ENCODE measurements at places on chromosomes 7 and 10. TPM values are rescaled to one million over a fixed set of nuclear protein-coding genes. Genes with fewer than 3 reads are reported as not detected.

PIK3AP1 gene
- total RNA-seq, result 7.6 TPM

- DNase-seq, result no peak
These were observed 6.8 kb downstream of the MINPP1 start for GRCh38 chr10:87511526-87511925.

VSTM2A gene
- total RNA-seq, result not detected

GRCh38 chr10:114703377-114704107 lies 45.5 kb upstream of the ABLIM1 start:
- no peak for DNase-seq

DNA sequence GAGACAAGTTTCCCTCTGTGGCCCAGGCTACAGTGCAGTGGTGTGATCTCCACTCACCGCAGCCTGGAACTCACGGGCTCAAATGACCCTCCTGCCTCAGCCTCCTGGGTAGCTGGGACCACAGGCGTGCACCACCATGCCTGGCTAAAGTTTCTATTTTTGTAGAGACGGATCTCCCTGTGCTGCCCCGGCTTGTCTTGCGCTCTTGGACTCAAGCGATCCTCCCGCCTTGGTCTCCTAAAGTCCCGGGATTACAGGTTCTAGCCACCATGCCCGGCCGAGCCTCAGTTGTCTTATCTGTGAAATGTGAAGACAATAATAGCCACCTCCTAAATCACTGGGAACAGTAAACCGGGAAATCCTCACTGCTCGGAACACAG lies 88.1 kb downstream of the FOXL3 start:
- peak; percentile 45 for DNase-seq

DNA sequence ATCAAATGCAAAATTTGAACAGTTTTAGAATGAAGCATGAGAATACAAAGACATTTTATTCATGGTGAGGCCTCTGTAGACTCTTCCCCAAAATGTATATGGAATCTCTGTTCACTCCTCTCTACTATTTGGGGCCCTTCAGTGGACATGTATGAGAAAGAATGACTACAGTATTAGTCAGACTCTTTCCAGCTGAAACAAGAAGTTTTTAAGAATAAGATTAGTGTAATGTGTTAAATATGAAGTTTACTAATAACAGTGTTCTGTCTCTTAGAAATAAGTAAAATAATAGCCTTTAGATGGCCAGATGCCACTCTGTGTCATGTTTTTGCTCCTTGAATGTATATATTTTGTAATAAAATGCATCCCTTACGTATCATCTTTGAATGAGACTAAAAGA lies 585.6 kb downstream of the SUGCT start:
- no peak for DNase-seq

SDK1 gene
- 2.3 TPM for total RNA-seq

DNA sequence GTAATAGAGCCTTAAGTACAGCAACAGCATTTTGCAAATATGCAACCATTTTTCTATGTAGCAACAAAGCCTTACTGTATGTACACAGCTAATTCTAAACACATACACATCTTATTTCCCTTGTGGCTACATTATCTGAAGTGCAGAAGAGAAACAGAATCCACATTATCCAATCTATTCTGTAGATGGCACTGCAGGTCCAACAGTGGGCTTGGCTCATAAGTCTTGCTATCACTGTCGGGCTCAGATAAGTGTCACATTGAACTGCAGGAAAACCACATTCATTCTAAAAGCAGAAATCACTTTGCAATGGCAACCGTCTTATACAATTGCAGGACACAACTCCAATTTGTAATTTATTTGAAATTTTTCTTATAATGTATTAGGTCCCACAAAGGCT lies 109.8 kb upstream of the NOBOX start:
- DNase-seq, result no peak

DNA sequence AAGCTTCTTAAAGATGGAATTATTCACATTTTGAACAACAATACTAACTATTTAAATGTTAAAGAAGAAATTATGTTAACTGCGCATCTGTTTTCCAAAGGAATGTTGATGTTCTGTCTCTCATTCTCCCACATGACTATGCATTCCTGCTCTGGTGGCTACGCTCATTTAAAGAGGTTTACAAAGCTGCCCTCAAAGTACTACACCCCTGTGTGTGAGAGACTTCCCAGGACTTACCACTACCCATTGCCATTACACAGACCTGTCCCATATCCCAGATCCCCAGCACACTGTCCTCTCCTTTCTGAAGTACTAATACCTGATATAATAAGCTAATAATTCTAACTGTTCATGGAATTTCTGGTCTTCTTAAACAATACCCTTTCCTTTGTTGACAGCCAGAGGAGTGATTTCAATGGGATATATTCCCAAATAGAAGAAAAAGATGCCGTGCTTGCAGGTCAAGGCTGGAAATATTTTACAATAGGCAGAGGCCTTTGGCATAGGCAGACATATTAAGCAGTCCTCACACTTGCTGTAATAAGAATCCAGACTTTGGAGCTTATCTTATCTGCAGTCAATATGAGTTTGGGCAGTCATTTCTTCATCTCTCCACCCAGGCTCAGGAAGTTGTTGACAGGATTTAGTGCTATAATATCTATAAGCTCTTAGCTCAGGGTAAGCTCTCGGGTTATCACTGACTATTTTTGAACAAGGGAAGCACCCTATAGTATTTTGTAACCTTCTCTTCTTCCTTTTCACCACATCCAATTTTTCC lies 12.2 kb downstream of the LIPF start:
- no peak for DNase-seq

DNA sequence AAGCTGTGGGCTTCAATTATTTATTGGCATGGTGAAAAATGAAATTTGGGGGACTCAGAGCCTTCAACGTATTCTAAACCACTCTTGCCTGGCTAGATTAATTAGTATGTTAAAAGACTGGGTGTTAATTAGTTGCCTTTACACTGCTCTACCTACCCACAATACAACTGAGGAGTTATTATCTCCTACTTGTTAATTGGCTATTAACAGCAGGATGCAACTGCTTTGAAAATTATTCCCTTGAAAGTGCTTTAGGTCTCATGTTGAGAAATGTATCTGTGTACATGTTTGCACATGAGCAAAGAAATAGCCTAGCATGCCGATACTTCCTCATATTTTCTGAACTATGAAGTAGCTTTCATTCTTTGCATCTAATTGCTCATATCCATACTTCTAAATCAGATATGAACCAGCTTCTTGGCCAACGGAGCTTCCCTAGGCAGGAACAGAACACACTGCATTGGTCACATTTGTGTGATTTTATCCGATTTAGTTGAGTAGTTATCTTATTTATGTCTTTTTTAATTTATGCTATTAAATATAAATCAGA lies 155.8 kb downstream of the GPAM start:
- DNase-seq, result no peak

CLEC5A gene
- total RNA-seq, result 0.41 TPM

LEP gene
- total RNA-seq, result 2.7 TPM

DNA sequence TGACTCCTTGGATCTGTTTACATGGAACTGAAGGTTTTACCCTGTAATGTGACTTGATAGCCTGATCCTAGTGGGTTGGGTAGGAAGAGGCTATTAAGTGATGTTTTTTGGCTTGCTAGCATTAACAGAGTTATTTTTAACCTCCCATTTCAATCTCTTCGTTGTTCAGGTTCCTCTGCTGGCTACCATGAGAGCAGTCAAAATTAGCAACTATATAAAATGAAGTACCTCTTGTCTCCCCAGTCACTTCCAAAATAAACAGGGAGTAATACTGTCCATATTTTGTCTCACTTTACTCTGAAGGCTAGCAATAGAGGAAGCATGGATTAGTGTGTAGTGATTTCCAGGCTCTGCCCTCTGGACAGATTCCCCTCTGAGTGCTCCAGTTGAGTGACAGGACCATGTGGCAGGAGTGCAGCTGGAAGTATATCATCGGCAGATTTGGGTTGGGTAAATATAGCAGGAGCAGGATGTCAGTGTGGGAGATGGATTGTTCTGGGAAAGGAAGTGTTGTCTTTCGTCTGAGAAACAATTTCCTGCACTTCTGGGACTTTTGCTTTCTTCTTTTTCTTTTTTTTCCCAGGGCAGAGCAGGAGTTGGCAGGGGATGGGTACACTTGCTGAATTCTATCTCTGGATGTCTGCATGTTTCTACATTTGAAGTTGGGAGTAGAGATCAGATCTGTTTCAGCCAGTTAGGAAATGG lies 35.2 kb downstream of the GBF1 start:
- DNase-seq, result no peak

SEMA4G gene
- 1.5 TPM for total RNA-seq

GRCh38 chr7:52726493-52726892 lies 308.9 kb upstream of the POM121L12 start:
- DNase-seq, result no peak

- no peak for DNase-seq
These were observed 732.1 kb upstream of the AUTS2 start for GRCh38 chr7:68866200-68866570.

DNA sequence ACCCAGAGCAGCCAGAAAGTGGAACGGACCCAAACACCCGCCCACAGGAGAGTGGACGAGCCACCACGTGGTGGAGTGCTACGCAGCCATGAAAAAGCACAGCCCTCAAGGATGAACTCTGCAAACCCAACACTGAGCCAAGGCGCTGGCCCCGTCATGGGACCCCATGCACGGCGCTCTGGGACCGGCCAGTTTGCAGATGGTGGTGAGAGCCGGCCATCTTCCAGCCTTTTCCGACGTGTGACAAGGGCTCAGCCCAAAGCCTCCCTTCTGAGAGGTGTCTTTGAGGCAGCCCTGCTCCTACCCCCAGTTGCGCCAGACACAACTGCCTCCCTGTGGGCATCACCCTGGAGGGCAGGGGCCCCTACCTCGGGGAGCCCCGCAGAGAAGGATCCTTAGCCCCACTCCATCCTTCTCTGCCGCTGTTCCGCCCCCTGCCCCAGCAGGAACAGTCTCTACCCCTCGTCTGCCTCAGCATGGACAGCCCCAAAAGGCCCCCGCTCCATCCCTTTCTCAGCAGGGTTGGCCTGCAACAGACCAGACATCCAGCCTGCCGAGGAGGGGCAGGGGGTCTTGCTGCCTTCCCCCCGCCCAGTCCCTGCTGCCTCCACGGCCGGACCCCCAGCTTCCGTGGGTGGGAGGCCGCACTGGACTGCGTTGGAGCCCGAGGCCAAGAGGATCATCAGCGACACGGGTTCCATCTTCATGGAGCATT lies 75.7 kb downstream of the MICALL2 start:
- peak; percentile 55 for DNase-seq

GDF10 gene
- 0.27 TPM for total RNA-seq

DNA sequence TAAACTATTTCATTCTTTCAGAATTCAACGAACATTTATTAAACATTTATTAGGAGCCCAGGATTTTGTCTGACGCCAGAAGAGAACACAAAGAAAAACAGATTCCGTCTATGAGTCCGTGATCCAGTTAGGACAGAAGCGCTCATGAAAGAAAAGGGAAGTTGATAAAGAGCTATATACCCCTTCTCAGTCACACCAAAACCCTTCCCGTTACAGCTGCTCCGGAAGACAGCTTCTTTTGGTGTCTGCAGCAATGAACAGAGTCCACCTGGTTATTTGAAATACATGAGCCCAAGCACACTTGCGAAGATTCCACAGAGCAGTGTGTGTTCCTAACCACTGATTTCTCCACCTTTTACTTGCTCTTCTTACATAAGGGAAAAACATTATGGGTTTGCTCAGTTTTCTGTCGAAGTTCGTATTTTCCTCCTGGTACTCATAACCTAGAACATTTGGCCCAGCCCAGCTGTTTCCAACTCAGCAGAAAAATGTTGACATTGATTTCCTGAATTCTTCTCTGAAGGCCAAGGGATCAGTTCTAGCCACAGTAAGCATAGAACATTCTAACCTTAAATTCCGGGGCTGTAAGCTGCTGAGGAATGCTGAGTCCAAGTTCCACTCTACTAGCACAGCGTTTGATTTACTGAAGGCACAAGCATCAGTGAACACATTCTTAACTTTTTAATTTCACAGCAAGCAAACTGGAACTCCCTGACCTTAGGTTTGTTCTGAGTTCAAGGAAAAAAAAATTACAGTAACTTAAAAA lies 206.5 kb downstream of the SORCS1 start:
- no peak for DNase-seq

DNA sequence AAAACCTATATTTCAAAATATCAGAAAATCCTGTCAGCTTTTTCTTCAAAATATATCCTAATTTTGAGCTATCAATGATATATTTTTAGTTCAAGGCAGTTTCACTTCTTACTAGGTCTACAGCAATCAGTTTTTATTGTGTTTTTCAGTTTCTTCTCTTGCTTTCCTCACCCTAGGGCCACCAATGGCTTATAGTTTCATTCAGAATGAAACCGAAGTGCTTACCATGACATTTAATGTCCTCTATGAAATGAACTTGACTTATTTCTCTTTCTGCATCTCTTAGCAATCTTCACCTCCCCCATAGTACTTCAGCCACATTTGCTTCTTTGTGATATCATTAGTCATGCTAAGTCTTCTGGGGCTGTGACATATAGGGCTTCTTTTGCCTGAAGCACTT lies 100.3 kb downstream of the ARL5B start:
- DNase-seq, result no peak

IKZF1 gene
- total RNA-seq, result 3.5 TPM

IFIT1B gene
- not detected for total RNA-seq

DNA sequence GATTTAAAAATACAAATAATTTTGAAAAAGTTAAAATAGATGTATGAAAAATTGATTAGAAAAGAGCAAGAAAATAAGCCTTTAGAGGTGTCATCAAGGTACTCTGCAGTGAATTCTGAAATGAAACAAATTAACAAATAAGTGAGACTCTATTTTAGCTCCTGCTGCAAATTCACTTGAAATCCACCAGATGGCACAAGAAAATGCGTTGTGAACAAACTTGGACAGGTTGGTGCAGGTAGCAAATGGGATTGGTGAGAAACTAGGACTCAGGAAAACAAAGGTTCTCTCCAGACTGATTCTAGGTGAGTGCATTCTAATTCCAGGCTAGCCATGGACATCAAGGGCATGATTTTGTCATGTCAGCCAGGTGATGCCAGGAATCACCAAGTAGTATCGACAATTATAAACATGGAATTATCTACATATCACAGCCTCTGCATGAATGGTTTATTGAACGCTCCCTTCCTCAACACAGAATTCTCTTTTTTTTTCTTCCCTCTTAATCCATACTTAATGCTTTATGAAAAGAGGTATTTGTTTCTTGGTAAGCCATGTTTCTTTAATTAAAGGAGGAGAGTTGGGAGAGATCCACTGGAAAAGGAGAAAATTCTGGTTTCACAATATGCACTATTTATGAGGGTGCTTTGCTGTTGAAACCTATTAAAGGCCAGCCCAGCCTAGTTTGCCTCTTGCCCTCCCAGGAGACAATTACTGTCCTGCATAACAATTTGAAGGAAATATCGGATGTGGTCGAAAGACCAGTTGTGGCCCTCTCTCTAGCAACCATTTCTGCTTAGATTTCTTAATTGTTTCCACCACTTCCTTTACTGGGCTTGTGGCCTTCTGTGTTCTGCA lies 118.1 kb downstream of the ZNF365 start:
- DNase-seq, result no peak

- no peak for DNase-seq
These were observed 292.5 kb downstream of the WDR37 start for GRCh38 chr10:1348773-1349050.

FBXO24 gene
- 0.41 TPM for total RNA-seq

- DNase-seq, result peak; percentile 49
These were observed 816 bp downstream of the PSMG3 start for GRCh38 chr7:1569016-1569415.

GRCh38 chr10:44284198-44285084 lies 100.5 kb downstream of the CXCL12 start:
- no peak for DNase-seq

SFRP4 gene
- total RNA-seq, result 0.32 TPM

- DNase-seq, result no peak
These were observed 285.2 kb upstream of the FZD8 start for GRCh38 chr10:35927341-35927740.

Data from Right ventricle myocardium inferior (tissue), 1 donor.